Foreskin keratinocyte (primary cell): ENCODE measurements at places on chromosomes 3 and 15. TPM values are rescaled to one million over a fixed set of nuclear protein-coding genes. Genes with fewer than 3 reads are reported as not detected.

GRCh38 chr3:23877329-23877980 is 39.3 kb downstream of the NKIRAS1 start:
- peak; percentile 60 for DNase-seq

DNA sequence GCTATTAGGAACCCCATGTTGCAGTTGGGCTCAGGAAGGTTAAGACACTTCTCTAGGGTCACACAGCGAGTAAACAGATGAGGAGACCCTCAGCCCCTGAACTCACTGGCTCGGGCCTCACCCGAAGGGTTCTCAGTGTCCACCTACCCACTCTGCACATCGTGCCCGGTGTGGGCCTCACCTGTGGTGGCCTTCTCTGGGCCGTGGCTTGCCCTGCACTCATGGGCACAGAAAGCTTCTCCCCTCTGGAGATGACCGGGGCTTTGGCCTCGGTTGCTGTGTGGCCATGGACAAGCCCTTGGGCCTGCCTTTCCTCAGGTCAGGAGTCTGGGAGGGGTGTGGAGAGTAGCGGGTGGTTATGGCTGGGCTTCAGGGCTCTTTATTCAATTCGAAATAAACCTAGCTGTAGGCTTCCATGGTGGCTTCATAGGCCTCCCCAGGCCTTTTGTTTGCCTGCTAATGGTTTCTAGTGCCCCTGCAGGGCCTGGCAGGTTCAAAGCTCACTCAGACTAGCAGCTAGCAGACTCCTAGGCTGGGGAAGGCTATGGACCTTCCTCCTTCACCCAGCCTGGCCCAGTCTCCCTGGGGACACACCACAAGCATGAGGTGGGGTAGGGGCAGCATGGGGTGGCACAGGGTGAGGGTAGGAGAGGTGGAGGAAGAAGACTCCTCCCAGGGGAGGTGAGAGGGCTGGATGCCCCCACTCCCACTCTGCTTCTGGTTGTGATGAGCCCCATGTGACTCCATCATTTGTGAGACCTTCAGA is 103.1 kb downstream of the LINGO1 start:
- no peak for DNase-seq

- DNase-seq = no peak
Observed at GRCh38 chr3:172707030-172707429, 3.8 kb downstream of the NCEH1 start.

GRCh38 chr15:64917211-64917610 is 5.5 kb downstream of the ANKDD1A start:
- no peak for DNase-seq

DNA sequence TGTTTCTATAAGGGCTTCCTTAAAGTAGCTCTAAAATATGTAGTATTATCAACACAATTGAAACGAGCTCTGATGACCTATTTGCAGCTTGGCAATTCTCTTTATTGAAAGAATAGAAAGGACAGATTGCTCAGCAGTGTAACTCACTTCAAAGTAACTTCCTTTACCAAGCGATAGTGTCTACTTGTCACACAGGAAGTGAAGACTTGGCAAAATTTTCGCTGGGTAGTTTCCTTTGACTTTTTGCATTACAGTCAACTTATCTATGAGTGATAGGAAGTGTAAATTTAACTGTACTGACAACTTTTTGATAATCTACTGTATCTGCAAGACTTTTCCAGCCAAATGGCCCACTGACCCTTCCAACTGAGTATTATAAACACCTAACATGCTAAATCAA is 22.8 kb downstream of the SLC9A9 start:
- DNase-seq = no peak

GRCh38 chr15:73799466-73799865 is 46.3 kb upstream of the INSYN1 start:
- no peak for DNase-seq

GRCh38 chr15:48859426-48859825 is 18.5 kb upstream of the EID1 start:
- DNase-seq = no peak

ZNF106 gene
- total RNA-seq = 55.1 and 56.6 TPM in 2 replicates

ZBED2 gene
- total RNA-seq = 108 and 112 TPM in 2 replicates

PRKCD gene
- total RNA-seq = 10.1 and 12.4 TPM in 2 replicates

- no peak for DNase-seq
Observed at GRCh38 chr15:31300981-31301672, 25.5 kb upstream of the KLF13 start.
